ENCODE measurements at places on chromosomes 5 and 9.

- DNase-seq: peak; percentile 69
Observed at GRCh38 chr5:43573058-43573457, 16.2 kb upstream of the PAIP1 start.

DNA sequence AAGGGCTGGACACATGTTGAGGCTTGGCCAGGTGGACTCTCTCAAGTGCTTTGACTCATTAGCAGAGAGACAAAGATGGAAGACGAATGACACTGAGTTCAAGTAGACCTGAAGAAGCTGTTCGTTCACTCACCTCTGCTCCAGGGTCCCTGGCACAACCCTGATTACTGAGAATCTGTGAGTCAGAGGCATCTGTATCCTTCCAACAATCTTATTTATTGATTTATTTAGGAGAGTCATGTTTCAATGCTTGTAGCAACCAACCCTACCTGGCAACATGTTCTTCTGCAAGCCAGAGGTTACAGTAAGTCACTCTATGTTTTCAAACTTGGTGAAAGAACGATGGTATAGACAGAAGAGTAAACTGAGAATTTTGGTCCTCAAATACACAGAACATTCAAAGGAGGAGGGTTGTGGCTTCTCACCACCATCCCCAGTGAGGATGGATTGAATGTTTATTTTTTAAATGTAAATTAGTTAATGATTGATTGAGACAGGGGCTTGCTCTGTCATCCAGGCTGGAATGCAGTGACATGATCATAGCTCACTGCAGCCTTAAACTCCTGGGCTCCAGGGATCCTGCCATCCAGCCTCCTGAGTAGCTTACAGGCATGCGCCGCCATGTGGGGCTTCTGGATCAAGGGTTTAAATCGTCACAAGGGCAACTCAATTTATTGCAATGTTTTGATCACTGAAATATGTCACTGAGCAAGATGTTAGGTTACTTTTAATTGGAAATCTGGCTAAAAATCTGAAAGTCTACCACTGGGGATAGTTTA lies 55.7 kb upstream of the CARTPT start:
- DNase-seq: peak; percentile 2

- no peak for DNase-seq
Observed at GRCh38 chr5:175853573-175854230, 17.7 kb upstream of the CPLX2 start.

- no peak for DNase-seq
Observed at GRCh38 chr9:98159301-98159700, 33.1 kb downstream of the CORO2A start.

- DNase-seq: no peak
Observed at GRCh38 chr5:285991-286557, 14.6 kb downstream of the PDCD6 start.

GRCh38 chr5:16134204-16134603 lies 45.4 kb downstream of the MARCHF11 start:
- DNase-seq: no peak

GRCh38 chr5:50863534-50864170 lies 197.2 kb downstream of the PARP8 start:
- no peak for DNase-seq

GRCh38 chr5:1881731-1882336 lies 891 bp downstream of the IRX4 start:
- no peak for DNase-seq

Measured in fibroblast of skin of right biceps (primary cell).